ENCODE measurements at places on chromosomes 3 and 15.

- DNase-seq, result peak; percentile 64
Measured at GRCh38 chr3:14452740-14453710, 50.6 kb downstream of the SLC6A6 start.

GRCh38 chr3:106740116-106740515 lies 637.1 kb upstream of the CCDC54 start:
- no peak for DNase-seq

- no peak for DNase-seq
Measured at GRCh38 chr3:146247911-146248310, 3.0 kb downstream of the PLSCR4 start.

- no peak for DNase-seq
Measured at GRCh38 chr3:127914584-127914983, 448 bp upstream of the KBTBD12 start.

GRCh38 chr15:73965758-73966113 lies 26.4 kb downstream of the STOML1 start:
- no peak for DNase-seq

- no peak for DNase-seq
Measured at GRCh38 chr15:88865498-88866099, 29.7 kb downstream of the HAPLN3 start.

- DNase-seq, result no peak
Measured at GRCh38 chr3:66496746-66497145, 4.1 kb downstream of the LRIG1 start.

- DNase-seq, result no peak
Measured at GRCh38 chr15:65245096-65245856, 34.0 kb upstream of the CILP start.

DNA sequence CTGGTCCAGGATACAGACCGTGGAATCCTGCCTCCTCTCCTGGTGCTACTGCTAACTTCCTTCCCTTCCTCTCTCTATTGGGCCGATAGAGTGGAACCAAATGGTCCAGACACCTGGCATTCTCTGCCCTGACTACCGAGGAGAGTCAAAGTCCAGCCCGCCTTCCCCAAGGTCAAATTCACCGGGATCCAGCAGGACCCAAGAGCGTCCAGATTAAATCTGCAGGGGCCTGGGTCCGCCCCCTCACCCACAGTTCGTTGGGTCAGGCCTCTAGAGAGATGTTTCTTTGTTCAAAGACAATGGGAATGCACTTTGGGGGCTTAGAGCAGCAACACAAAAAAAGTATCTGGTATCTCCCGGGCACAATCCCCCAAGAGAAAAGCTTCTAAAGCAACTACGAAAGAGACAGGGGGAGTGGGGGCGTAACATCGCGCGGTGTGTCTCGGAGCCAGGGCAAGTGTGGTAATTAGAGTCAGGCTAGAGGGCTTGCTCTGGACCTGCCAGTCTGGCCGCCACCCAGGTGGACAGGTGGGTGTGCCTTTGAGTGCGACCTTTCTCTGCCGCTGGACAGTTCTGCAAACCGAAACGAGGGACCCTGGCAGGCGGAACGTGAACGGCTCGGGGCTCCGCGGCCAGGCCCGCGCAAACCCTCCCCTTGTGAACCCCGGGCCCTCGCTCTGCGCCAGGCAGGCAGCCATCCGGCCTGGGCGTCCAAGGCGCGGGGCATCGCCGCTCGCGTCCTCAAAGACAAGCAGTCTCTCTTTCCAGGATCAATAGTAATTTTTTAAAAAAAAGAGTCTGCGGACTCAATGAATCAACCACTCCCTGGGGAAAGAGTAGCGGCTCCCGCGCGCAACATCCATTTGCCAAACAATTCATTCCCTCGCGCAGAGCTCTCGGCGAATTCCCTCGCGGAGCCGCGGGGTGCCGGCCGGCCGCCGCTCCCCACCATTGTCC lies 806 bp downstream of the KLHL25 start:
- peak; percentile 6 for DNase-seq

GRCh38 chr3:39189959-39190269 lies 2.5 kb downstream of the XIRP1 start:
- DNase-seq, result no peak

GRCh38 chr3:117726776-117727175 lies 1017.2 kb downstream of the TUSC7 start:
- no peak for DNase-seq
